PC-3 (cell line): ENCODE measurements at places on chromosomes 3 and 15.

DNA sequence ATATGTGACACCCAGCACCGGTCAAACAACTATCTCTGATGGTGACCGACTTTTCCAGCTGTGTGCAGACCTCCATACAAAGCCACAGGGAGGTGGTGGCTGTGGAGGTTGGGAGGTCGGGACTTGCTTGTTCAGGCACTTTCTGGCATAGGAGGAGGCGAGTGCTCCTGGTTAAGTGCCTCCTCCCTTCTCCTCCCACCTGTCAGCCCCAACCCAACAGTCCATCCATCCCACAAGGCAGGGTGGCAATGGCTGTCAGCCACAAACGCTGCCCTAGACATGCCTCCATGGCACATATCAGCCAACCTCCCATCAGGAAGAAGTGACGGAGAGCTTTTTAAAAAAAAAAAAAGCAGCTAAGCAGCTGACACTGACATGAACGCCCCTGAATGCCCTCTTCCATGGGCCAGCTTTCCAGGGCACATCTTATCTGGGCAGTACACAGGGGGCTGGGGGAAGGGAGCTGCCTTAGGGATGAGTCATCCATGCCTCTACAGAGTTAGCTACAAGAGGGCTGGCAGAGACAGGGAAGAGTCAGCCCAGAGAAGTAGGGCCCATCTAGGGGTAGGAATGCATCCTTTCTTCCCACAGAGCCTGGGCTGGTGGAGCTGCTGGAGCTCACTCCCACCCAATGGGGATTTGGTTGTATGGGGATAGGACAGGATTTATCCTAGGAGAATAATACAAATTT is 41.2 kb downstream of the CCDC12 start:
- 0 out of 2 replicates have a peak overlapping the region, but pooled peaks have one; percentile 32 for H3K4me3 ChIP-seq
- peaks cover 65% of the 10 kb centered on the region for H3K4me1 ChIP-seq
- peak; percentile 93 for DNase-seq
- H3K27ac ChIP-seq = peak overlapping the region; percentile 96

DNA sequence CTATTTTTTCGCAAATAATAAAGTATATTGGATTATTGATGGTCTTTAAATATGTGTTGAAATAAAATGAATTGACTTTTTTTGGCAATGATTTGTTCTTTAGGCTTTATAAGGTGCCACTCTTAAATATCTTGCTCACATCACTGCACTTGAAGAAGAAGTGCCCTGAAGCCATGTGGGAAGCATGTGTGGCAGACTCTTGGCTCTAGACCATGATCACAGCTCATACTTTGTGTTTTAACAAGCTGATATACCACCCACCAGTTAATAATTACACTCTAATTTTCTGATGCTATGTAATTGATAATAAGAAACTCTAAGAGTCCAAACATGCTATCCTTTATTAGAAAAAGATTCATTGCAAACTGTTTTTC is 52.1 kb upstream of the TGFBR2 start:
- DNase-seq = no peak
- no peak overlapping the region for H3K27ac ChIP-seq
- peaks cover 8% of the 10 kb centered on the region; the same call in 1 of the 2 replicates for H3K4me1 ChIP-seq
- no peak overlapping the region for H3K4me3 ChIP-seq

DNA sequence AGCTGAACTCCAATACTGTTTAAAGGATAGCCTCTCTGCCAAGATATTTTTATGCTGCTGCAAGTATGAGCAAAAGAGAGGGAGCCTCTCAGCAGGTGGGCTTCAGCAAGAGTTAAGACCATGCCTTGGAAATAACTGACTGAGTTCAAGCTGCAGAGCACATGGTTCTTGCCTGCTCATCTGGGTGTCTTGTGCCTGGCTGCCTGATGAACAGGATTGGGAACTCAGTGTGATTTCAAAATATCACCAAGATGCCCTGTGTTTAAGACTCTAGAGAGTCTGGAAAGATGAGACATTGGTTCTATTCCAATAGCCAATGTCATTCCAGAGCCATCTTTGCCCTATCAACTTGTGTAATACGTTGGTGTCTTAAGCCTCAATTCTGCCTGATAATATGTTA is 147.5 kb upstream of the VEPH1 start:
- no peaks in the 10 kb centered on the region for H3K27me3 ChIP-seq
- H3K27ac ChIP-seq = no peak overlapping the region
- DNase-seq = no peak
- no peaks in the 10 kb centered on the region for H3K36me3 ChIP-seq
- H3K4me1 ChIP-seq = no peaks in the 10 kb centered on the region
- H3K4me3 ChIP-seq = no peak overlapping the region

DNA sequence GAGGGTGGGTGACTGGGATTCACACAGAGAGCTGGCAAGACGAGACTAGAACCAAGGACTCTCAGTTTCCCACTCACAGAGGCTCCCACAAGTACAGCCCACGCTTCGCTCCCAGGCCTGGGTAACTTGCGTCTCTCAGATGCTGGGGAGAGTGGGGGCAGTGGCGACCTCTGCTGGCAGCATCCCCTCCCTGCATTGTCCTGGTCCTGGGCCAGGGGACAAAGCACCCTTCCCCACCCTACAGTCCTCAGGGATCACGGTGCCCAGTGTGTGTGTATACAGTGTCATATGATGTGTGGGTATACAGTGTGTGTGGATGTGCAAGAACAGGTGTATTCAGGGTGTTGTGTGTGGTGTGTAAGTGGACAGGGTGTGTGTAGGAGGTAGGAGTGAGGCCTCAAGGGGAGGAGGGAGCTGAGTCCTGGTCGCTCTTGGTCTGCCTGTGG is 12.8 kb downstream of the VILL start:
- peaks cover 33% of the 10 kb centered on the region for H3K4me1 ChIP-seq
- no peak overlapping the region; the same call in 1 of the 2 replicates for H3K27ac ChIP-seq
- peak; percentile 52 for DNase-seq
- H3K4me3 ChIP-seq = no peak overlapping the region
- no peaks in the 10 kb centered on the region for H3K27me3 ChIP-seq

DNA sequence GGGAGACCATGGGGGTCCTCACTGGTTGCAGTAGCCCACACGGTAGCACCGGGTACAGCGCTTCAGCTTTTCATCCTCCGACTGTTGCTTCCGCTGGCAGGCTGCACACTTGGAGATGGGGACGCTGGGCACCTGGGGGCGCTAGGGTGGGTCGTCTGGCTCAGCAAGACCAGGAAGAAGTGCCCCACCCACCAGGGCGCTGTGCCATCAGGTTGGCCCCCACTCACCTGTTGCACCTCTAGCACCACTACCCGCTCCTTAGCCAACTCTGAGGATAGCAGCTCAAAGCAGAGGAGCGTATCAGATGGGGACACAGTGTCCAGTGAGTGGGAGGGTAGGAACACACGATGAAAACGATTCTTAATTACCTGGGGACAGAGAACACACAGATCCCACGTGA is 7.7 kb upstream of the QARS1 start:
- DNase-seq = no peak
- no peak overlapping the region for H3K4me3 ChIP-seq
- peaks cover 69% of the 10 kb centered on the region; the same call in 1 of the 2 replicates for H3K36me3 ChIP-seq
- no peaks in the 10 kb centered on the region for H3K27me3 ChIP-seq

GRCh38 chr3:36212251-36212650 is 168.1 kb upstream of the STAC start:
- H3K4me1 ChIP-seq = peaks cover 11% of the 10 kb centered on the region
- no peaks in the 10 kb centered on the region for H3K27me3 ChIP-seq
- DNase-seq = peak; percentile 33
- no peaks in the 10 kb centered on the region for H3K36me3 ChIP-seq
- H3K4me3 ChIP-seq = no peak overlapping the region

- no peaks in the 10 kb centered on the region for H3K27me3 ChIP-seq
- no peaks in the 10 kb centered on the region; the same call in 1 of the 2 replicates for H3K36me3 ChIP-seq
- no peak overlapping the region; the same call in 1 of the 2 replicates for H3K4me3 ChIP-seq
Measured at GRCh38 chr15:70507772-70508371, 255.5 kb downstream of the UACA start.

- H3K36me3 ChIP-seq = no peaks in the 10 kb centered on the region; the same call in 1 of the 2 replicates
- no peaks in the 10 kb centered on the region for H3K27me3 ChIP-seq
- no peak overlapping the region for H3K4me3 ChIP-seq
- no peaks in the 10 kb centered on the region for H3K4me1 ChIP-seq
Measured at GRCh38 chr3:127888156-127888555, 26.9 kb upstream of the KBTBD12 start.

GRCh38 chr15:74055804-74056203 is 26.5 kb downstream of the GOLGA6A start:
- H3K27me3 ChIP-seq = no peaks in the 10 kb centered on the region
- H3K27ac ChIP-seq = no peak overlapping the region
- H3K4me1 ChIP-seq = peaks cover 9% of the 10 kb centered on the region
- H3K36me3 ChIP-seq = no peaks in the 10 kb centered on the region
- H3K4me3 ChIP-seq = no peak overlapping the region

GRCh38 chr3:177800561-177800960 is 603.3 kb upstream of the TBL1XR1 start:
- DNase-seq = peak; percentile 21
- no peak overlapping the region for H3K27ac ChIP-seq
- no peaks in the 10 kb centered on the region for H3K36me3 ChIP-seq
- H3K4me3 ChIP-seq = no peak overlapping the region

DNA sequence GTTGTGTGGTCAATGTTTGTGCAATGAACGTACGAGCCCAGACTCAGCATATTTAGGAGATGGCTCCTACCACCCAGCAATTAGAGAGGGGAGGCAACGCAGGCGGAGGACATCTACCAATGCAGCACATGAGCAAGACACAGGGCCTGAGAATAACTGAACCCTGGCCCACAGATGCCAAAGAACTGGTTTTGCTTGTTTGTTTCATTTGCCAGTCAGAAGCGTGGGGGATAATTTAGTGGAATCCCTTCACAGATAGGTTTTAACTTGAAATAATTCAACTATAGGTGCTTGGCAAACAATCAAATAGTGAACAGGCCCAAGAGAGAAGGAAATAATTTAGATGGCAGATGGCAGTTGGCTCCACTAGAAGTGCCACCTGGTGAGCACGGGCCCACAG is 54.8 kb downstream of the LIPC start:
- no peak overlapping the region for H3K27ac ChIP-seq
- no peaks in the 10 kb centered on the region for H3K36me3 ChIP-seq
- DNase-seq = no peak
- H3K27me3 ChIP-seq = no peaks in the 10 kb centered on the region
- H3K4me3 ChIP-seq = no peak overlapping the region

GRCh38 chr3:151329363-151329762 is at the start of gene P2RY13:
Gene P2RY13 (minus strand): TSS chr3:151329549. CDS start chr3:151329528, 21 bp downstream.
- H3K27me3 ChIP-seq = no peaks in the 10 kb centered on the region
- H3K4me1 ChIP-seq = peaks cover 18% of the 10 kb centered on the region
- DNase-seq = no peak
- H3K4me3 ChIP-seq = peak within 1 kb of the TSS; percentile 18; the same call in 1 of the 2 replicates

GRCh38 chr3:64158334-64158733 is 66.9 kb downstream of the PRICKLE2 start:
- peaks cover 45% of the 10 kb centered on the region for H3K4me1 ChIP-seq
- no peaks in the 10 kb centered on the region for H3K27me3 ChIP-seq
- no peaks in the 10 kb centered on the region for H3K36me3 ChIP-seq
- no peak overlapping the region for H3K4me3 ChIP-seq
- peak overlapping the region; percentile 85 for H3K27ac ChIP-seq

GRCh38 chr15:74584779-74585178 is 30.9 kb upstream of the CLK3 start:
- no peaks in the 10 kb centered on the region for H3K27me3 ChIP-seq
- no peaks in the 10 kb centered on the region for H3K4me1 ChIP-seq
- H3K27ac ChIP-seq = no peak overlapping the region
- H3K36me3 ChIP-seq = peaks cover 13% of the 10 kb centered on the region; the same call in 1 of the 2 replicates
- no peak for DNase-seq
- H3K4me3 ChIP-seq = no peak overlapping the region

DNA sequence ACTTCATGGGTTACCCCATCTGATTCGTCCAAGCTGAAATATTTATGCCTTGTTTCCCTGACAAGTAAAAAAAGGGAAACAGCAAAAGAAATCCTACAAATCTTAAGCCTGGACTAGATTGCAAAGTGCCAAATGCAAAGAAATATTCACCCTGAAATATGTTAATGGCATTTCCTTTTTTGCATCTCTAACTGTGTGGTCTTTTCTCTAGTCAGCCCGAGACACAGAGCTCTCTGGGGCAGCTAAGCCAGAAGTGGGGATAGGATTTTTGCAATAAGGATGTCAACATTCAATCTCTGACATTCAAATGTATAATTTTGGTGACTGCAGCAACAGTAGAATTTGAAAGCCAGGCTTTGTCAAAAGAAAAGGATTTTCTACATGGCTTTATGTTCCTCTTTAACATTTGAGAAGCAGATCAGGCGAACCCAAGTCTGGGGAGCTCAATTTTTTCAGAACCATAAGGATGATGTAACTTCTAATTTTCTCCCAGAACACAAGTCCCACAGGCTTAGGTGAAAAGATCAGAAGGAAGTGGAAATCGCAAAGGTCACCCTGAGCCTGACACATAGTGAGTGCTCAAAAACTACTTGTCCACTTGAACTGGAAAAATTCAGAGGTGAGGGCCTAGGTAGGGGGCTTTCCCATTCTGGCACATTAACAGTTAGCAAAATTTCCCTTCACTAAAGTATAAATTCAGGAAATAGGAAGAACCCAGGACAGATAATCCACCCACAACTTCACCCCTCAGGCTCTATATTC is 28.2 kb upstream of the KCNMB3 start:
- H3K4me3 ChIP-seq = no peak overlapping the region
- no peak overlapping the region for H3K27ac ChIP-seq
- H3K4me1 ChIP-seq = no peaks in the 10 kb centered on the region
- no peaks in the 10 kb centered on the region for H3K27me3 ChIP-seq
- DNase-seq = no peak
- H3K36me3 ChIP-seq = no peaks in the 10 kb centered on the region

GRCh38 chr15:92187975-92188374 is 205.7 kb upstream of the ST8SIA2 start:
- no peaks in the 10 kb centered on the region for H3K4me1 ChIP-seq
- no peak overlapping the region for H3K27ac ChIP-seq
- no peaks in the 10 kb centered on the region for H3K36me3 ChIP-seq
- no peak for DNase-seq
- no peaks in the 10 kb centered on the region for H3K27me3 ChIP-seq

- no peaks in the 10 kb centered on the region for H3K27me3 ChIP-seq
- no peaks in the 10 kb centered on the region for H3K4me1 ChIP-seq
- DNase-seq = no peak
Measured at GRCh38 chr3:52121813-52122212, 32.4 kb downstream of the POC1A start.

DNA sequence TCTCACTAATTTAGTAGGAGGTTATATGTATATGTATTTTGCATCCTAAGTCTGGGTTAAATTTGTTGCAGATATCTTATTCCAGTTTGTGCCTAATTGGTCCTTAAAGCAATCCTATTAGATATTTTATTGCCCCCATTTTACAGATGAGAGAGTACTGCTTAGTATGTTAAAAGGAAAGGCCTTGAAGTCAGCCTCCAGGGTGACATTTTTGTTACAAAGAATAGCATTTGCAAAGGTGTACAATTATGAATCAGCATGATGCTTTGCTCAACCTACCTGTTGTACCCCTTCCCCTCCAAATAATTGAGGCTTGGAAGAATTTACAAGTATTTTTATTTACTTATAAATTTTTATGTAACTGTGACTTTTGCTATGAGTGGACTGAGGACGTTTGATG is 14.0 kb downstream of the STT3B start:
- 0 out of 2 replicates have a peak, but pooled peaks cover 5% of the 10 kb centered on the region for H3K36me3 ChIP-seq
- no peak overlapping the region for H3K4me3 ChIP-seq
- H3K4me1 ChIP-seq = peaks cover 3% of the 10 kb centered on the region; the same call in 1 of the 2 replicates
- DNase-seq = peak; percentile 10
- no peak overlapping the region for H3K27ac ChIP-seq
- H3K27me3 ChIP-seq = no peaks in the 10 kb centered on the region
